MV-4-11 (cell line): ENCODE measurements at places on chromosomes 1 and 21.

DNA sequence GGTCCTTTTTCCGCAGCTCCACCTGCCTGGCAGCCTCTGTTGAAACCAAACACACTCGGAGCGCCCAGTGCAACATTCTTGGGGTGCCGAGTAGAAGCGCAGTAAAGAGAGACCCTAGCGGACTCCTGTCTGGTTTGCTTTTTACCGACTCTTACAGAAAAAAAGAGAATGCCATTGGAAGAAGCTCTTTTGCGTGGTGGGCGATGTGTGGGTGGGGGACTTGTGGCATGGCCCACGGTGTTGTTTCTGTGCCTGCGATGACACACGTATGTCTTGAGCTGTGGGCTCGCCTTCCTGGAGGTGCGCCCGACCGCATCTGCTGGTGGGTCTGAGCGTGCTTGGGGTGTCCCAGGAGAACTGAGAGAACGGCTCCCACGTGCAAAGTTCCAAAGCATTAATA lies 7.3 kb upstream of the BARHL2 start:
- no peak for DNase-seq

- no peak for DNase-seq
These were observed 187.7 kb upstream of the C1orf174 start for GRCh38 chr1:4087530-4088420.

DNA sequence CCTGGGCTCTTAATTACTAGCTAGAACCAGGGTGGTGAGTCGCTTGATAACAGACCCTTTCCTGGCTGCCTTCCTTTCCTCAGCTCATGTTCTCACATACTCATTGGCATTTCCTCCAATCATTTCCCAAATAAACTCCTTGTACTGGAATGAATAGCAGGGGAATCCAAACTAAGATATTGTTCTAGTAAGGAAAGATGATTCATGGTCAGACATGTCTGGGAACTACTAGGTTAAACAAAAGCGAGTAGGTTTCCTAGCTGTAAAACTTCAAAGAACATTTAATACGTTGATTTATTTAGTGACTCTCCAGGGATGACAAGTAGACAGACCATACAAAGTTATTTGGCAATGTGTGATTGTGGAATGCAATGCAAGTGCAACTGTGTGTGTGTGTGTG lies 121.2 kb upstream of the KCNJ6 start:
- no peak for DNase-seq

DNA sequence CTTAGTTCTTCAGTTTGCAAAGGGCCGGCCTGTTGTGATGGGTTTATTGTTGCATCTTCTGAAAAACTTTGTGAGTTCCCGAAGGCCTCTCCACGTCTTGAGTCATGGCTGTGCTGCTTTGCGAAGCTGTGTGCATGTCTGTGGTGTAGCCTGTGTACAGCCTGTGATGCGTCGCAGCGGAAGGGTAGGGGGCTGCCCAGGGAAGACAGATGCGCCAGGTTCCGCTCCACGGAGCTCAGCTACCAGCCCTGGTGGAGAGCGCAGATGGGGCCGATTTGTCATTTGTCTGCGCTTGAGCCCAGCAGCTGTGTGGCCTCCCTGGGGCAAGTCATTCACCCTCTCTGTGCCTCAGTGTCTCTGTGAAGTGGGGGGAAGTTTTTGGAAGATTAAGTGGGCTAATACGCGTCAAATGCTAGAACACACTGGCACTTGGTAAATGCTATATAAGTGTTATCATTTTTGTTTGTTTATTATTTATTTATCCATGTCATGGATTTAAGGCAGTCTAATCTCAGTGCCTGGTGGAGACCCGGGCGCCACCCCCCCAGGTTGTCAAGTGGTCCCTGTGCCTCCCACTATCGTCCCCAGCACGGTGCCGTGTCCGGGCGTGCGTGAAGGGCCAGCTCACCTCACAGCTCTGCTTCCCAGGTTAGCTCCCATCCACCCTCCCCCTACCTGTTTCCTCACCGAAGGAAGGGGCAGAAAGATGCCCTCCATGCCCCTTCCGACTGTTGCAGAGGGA lies 8.4 kb downstream of the PDE9A start:
- no peak for DNase-seq

GRCh38 chr1:55968661-55969060 lies 610.7 kb downstream of the PLPP3 start:
- no peak for DNase-seq

GRCh38 chr1:179767177-179767581 lies 24.1 kb downstream of the FAM163A start:
- no peak for DNase-seq

GRCh38 chr1:208637181-208637580 lies 393.0 kb upstream of the PLXNA2 start:
- DNase-seq, result no peak

- no peak for DNase-seq
These were observed 42.2 kb downstream of the ILDR2 start for GRCh38 chr1:166933140-166933539.

DNA sequence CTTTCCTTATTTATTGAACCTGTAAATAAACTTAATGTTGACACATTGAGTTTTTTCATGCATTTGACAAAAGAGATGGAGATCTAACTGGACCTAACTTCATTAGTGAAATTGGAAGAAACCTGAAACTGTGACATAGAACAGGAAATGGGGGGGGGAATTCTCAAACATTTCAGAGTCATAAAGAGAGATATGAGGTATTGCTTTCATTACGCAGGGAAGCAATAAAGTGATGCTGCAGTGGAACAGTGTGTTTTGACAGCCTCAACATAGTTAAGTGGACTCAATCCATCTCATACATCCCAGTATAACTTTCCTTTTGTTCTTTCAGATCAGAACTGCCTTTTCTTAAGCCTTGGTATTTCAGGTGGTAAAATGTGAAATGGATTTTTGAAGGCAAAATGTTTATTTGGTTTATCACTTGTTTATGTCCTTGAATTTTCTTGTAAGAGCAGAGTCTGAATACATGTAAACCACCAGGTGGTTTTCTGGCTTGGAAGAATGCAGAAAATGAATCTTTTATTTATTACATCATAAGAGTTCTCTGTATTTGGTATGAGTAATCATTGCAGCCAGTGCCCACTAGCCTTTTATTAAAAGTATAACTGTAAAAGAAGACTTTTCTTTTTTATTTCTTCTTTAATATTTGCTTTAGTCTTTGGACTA lies 132.5 kb downstream of the ZNF326 start:
- no peak for DNase-seq

DNA sequence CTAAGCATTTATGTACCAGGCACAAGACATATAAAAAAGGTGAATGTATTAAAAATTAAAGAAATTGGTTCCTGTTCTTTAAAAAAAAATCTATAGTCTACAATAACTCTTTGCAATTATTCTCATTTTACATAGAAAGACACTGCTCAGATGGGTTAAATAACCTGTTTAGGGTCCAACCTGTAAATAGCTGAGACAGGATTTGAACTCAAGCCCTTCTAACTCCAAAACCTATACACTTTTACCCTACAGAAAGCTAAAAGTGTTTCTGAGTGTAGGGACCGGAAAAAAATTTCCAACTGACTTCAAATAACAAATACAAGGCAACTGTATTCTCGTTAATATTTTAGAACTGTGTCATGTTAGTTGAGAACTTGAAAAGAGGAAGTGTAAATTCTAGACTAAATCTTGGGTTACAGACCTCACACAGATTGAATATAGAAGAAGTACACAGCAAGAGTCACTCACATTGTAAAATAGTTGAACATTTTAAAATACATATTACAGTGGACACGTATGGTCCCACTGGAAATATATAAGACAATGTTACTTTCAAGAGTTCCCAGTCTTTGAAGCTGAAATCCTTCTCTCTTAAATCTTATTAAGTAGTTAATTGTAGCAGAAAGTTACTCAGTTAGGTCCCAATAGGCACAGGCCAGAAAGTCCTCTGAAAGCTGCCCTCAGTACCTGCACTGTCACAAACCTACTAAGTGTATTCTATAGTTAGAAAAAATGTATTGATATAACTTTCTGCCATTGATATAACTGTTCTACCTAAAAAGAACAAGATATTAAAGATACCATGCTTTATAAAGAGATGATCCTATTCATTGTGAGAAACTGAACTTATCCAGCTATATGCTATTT lies 7.3 kb downstream of the EDEM3 start:
- peak; percentile 76 for DNase-seq

GRCh38 chr1:162276493-162276892 lies 100.2 kb downstream of the SPATA46 start:
- peak; percentile 21 for DNase-seq

DNA sequence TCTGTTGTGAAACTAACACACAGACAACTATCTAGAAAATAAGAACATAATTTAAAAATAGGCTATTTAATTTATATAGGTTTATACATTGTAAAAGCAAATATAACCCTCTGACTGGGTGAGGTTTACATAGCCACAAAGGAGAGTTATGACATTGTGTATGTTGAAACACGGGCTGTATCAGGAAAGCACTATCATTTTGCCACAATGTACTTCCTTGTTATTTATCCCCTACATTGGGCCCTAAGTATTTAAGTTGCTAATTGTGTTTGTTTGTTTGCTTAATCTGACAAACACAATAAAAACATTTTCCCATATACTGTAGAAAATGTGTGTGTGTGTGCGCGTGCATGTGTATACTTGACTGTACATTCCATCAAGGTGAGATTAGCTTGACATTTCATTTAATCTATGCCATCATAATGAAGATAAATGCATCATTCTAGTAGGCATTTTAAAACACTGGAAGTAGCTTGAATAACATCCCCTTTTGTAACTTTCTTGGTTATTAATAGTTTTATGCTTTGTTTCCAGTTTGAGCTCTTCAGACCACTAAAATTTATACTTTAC lies 72.1 kb downstream of the RGS13 start:
- DNase-seq, result peak; percentile 9

- DNase-seq, result no peak
These were observed 9.2 kb downstream of the TP53BP2 start for GRCh38 chr1:223836586-223836985.

DNA sequence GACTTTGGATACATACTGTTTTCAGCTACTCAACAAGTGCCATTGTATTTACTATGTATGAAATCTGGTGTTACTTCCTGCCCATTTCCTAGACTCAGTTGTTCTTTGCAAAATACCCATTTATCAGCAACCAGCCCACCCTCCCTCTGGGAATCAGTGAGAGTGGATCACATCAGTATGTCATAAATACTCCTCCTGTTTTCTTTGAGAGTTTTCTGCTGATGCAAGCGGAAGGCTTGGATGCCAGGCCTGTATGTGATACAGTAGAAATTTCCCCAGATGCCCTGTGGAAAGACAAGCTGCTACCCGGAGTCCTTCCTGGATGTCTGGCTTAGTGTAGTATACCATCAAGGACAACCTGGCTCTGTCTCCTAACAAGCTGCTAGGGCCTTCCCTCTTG lies 2.4 kb upstream of the PTPRC start:
- no peak for DNase-seq

GRCh38 chr21:45076245-45076711 lies 1.9 kb downstream of the ADARB1 start:
- peak; percentile 76 for DNase-seq

- peak; percentile 92 for DNase-seq
These were observed 17.7 kb upstream of the A3GALT2 start for GRCh38 chr1:33338440-33339211.

DNA sequence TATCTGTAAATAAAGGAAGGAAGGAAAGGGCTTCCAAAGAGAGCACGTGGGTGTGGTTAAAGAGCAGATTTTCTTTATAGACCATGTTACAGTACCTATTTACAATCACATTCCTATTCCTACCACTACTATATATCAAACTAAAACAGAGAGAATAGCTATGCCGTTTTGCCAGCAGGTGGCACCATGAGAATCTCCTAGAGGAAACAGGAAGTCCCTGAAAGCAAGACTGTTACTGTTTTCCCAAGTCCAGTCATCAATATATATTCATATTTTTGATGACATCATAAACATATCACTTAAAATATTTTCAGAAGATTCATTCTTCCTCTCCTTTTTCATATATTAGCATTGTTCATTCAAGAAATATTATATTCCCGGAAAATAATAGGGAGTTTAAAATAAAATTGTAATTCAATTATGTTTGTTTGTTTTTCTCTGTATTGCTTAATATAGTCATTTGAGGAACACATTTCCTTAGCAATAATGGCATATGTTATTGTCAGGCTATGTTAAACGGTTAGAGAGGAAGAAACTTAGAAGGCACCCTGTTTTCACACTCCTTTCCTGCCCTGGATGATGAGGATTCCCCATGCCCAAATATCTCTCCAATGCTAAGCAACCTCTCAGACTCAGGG lies 6.6 kb downstream of the CCDC190 start:
- peak; percentile 64 for DNase-seq

DNA sequence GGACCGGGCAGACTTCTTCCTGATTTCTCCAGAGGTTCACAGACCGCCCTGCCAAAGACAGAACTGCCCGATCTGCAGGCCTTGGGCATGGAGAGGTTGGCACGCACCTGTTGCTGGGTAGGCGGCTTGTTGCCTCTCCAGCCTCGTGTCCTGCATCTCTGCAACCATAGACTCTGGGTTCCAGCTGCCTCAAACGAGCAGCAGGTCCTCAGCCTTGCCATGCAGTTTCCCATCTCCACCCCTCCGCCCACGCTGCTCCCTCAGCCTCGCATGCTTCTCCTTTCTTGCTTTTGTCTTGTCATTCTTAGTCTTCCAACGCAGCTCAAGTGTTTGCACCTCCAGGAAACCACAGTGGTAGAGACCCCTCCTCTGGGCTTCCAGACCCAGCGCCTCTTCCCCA lies 126.2 kb downstream of the LACTBL1 start:
- DNase-seq, result no peak

DNA sequence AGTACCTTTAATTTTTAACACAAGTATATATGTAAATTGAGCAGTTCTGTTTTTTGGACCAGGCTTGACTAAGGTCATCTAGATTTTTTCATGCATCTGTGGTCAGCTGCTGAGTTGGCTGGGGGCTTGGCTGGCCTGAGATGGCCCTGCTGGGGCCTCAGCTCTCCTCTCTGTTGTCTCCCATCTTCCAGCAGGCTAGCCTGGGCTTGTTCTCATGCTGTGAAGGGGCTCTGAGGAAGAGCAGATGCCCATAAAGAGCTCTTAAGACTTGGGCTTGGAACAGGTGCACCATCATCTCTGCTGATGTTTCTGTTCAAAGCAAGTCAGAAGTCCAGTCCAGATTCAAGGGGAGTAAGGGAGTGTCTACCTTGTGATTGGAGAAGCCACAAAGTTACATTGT lies 51.2 kb upstream of the TNR start:
- no peak for DNase-seq

DNA sequence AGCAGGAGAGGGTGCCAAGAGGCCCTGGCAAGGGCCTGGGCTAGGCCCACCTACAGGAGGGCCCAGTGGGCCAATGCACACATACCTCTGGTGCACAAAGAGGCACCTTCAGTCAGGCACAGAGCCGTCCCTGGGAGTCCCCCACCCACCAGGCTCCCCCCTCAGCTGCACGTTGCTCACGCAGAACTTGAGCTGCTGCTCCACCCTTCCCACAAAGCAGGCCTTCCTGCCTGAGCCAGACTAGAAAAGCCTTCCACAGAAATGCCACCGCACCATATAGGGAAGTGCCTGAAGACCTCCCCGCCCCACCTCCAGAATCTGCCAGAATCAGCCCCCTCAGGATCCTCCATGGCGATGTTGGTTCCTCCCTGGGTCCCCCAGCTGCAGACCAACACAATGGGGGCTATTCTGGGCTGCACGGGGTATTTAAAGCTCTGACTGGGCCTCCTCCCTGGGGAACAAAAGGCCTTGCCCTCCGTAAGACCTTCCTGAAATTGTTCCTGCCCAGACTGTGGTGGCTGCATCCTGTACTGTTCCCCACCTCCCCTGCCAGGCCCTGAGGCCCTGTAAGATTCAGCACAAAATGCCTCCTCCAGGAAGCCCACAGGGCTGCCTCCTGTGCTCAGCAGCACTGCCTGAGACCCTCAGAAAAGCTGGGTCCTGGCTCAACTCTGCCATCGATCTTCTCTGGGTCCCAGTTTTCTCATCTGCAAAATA lies 27.2 kb downstream of the HSPG2 start:
- DNase-seq, result peak; percentile 83
